Fibroblast of mammary gland (primary cell): ENCODE measurements at places on chromosomes 1 and 21.

DNA sequence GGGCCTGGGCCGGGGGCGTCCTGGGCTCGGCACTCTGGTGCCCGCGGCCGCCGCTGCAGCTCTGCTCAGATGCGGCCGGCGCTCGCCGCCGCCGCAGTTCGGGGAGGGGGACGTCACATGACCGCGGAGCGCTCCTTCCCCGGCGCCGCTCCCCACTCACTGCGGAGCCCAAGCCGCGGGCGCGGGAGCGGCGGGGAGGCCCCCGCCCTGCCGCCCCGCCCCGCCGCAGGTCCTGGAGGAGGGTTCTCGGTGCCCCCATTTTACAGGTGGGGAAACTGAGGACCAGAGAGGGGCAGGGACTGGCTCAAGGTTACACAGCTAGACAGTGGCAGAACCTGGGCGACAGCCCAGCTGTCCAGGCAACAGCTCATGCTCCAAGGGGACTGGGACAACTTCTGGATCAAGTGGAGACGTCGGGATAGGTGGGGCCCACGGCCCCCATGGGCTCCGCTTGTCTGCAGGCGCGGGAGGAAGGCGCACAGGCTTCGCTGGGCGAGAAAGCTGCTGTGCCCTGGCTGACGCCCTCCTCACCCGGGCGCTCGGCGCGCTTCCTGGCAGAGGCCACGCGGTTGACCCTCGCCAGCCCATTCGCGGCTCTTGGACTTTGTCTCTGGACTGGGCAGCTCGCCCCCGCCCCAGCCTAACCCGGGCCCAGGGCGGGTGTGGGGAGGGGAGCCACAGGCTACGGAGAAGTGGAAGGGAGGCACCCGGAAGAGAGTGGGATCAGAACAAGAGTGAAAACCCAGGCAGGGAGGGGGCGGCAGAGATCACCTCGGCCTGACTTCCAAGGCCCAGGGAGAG, at the start of gene RAP1GAP:
Gene RAP1GAP, minus strand, starts transcription at position 100 of the 801 bp plus-strand sequence. CDS start 49,325 bp downstream, outside the sequence.
- no peak for DNase-seq

GRCh38 chr1:39877231-39877778, 6.0 kb downstream of the TRIT1 start:
- no peak for DNase-seq

DNA sequence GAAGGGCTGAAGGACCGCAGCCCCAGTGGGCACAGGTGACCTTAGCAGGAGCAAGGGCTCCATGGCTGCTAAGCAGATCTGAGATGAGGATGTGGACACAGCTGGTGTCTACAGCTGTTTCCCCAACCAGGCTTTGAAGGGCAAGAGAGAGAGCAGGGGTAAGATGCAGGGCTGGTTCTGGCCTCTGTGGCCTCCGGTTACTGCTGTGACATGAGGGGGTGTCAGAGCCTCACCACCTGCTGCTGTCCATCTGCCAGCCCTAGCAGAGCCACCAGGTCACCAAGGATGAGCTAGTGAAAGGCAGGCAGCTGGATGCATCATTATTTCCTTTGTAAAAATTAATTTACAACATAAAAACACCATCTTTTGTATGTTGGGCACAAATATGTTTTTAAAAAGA, 33.4 kb downstream of the OBSCN start:
- DNase-seq = no peak

DNA sequence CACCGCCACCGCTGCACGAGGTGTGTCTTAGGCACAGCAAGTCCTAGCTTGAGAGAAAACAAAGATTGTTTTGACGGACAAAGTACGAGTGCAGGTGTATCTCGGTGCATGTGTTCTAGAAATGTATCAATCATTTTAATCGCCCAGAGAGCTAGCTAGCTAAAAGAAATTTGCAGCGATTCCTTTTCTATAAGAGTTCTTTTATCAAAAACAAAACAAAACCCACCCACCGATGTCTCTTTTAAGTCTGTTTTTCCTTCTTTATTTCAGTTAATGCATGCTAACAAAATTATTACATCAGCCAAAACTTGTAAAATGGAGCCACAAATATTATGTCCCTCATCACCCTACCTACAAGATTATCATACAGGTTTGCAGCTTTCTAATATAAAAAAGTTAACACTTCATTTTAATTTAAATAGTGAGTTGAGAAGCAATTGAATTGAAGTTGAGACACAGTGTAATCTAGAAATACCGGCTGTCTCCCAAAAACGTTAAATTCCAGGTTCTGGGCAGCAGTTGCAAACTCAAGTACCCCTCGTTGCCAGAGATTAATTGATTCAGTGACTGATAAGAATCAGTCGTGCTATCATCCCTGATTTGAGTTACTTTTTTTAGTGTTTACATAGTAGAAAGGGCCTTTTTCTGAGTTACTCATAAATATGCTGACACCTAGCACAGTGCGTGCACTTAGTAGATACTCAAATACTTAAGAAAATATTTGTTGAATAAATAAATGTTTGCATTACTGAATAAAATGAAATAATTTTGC, 1.5 kb upstream of the SYDE2 start:
- DNase-seq = no peak

DNA sequence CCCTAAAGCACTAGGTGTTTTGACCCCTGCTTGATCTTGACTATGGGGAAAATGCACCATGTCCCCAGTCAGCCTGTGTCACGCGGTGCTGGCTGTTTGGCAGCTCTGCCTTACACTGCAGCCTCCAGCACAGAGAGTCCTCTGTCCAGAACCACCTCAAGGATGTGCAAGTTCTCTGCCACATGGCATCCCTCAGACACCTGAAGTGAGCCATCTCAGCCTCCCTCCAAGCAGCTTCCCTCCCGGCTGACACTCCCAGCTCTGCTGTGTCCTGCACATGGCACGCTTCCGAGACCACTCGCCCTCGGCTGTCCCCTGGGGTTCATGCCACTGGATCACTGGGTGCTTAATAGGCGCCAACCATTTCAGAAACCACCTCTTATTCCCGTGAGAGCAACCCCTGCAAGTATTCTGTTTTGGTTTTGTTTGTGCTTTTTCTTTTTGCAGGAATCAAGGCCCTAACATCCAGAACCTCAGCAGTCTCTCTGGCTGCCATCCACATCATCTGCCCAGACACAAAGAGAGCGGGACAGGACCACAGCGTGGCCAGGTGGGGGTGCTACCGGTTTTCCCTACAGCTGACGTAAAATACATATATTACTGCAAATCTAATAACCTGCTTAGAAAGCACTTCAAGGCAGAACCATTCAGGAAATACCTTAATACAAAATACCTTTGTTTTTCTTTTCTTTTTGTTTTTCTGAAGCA, 45.7 kb downstream of the CAPZB start:
- DNase-seq = peak; percentile 59

- no peak for DNase-seq
Measured at GRCh38 chr1:201347498-201348210, 29.8 kb downstream of the TNNT2 start.

DNA sequence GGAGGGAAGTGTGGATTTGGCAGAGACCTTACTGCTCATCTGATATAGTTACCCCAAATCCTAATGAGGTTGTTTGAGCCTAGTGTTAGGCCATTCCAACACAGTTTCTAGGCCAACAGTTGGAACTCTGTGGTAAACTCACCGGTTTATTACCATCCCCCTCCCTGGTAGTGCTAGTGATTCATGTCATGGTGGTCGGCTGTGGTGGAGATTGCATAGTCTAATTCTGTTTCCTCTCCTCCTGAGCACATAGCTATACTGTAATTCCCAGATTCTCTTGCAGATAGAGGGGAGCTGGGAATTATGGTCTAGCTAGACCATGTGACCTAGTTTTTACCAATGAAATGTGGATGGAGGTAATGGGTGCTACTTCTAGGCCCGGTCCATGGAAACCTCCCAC, 123.7 kb upstream of the KIF26B start:
- DNase-seq = peak; percentile 11

GRCh38 chr1:111887875-111888274, 101.6 kb downstream of the KCND3 start:
- no peak for DNase-seq

DNA sequence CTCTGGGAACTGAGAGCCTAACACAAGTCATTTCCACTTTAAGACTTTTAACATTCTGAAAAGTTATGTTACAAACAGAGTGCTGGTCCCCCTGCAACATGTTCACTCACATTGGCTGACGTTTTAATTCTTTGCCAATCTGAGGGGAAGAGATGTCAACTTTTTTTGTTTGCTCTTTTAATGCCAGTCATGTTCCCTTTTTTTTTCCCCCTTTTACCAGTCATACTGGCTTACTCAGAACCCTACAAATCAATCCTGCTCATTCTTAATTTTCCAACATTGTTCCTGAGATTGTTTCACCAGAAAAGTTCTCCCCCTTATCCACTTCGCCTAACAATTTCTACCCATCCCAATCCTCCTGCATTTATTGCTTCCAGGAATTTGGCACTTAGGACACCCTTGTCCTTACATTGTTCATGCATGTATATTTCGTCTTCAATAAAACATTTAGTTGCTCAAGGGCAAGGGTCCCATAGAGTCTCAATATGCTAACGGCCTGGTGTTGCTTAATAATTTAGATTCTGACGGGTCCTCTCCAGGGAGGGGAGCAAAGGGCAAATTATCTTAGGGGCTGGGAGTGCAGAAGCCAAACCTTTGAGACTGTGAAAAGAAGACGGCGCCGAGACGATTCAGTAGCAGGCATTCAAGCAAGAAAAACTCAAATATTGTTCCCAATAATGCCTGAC, 624 bp upstream of the CR1L start:
- no peak for DNase-seq

GRCh38 chr1:217211486-217211885, 419.4 kb downstream of the GPATCH2 start:
- DNase-seq = no peak

GRCh38 chr1:94399453-94399852, 18.7 kb upstream of the ABCD3 start:
- DNase-seq = no peak

- no peak for DNase-seq
Measured at GRCh38 chr1:17711577-17711910, 43.6 kb upstream of the ACTL8 start.

DNA sequence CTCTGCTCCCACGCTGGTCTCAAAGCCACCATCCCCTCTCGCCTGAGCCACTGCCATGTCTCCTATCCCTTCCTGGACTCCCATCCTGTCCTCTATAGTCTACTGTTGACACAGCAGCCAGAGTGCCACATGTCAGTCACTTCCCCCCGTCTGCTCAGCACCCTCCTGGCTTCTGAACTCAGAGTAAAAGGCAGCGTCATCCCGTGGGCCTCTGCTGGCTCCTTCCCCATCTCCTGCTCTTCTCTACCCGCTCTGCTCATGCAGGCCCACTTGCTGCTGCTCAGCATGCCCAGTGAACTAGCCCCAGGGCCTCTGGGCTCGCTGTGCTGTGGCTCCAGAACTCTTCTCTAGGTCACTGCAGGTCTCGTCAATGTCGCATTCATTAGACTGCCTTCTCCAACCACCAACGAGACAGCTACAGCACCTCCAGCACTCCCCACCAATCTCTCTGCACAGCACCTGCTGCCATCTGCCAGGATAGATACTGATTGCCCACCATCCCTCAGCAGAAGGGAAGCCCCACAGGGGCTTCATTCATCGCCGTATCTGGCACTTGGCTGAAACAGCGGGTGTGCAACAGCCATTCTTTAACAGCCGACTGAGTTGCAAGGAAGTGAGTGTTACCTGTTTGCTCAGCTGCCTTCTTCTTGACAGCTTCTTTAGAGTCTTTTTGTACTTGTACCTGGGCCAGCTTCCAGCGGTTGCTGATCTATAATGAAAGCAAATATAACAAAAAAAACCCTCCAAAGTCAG, 11.8 kb upstream of the SRM start:
- no peak for DNase-seq

DNA sequence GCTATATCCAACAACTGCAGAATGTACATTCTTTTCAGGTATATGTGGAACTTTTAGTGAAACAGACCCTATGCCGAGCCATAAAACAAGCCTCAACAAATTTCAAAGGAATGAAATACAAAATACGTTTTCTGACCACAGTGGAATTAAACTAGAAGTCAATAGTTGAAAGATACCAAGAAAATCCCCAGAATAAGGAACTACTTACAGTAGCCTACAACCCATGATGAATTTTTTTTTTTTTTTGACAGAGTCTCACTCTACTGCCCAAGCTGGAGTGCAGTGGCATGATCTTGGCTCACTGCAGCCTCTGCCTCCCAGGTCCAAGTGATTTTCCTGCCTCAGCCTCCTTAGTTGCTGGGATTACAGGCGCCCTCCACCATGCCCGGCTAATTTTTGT, 83.4 kb downstream of the RUNX3 start:
- DNase-seq = no peak

DNA sequence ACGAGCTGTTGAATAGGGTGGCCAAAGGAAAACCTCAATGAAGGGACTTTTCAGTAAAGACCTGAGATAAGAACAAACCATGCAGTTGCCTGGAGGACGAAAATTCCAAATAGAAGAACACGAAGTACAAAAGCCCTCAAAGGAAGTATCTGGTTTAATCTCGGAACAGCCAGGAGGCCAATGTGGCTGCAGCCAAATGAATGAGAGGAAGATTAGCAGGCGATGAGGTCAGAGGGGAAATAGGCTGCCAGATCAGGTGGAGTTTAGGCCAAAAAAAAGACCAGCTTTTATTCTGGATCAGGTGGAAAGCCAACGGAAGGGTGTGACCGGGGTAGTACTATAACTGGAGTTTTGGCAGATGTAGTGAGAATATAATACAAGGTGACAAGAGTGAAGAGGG, 43.7 kb downstream of the SRSF11 start:
- DNase-seq = no peak

GRCh38 chr1:79945391-79945790, 938.9 kb upstream of the ADGRL4 start:
- peak; percentile 14 for DNase-seq

- peak; percentile 86 for DNase-seq
Measured at GRCh38 chr1:109792056-109792831, 28.5 kb upstream of the EPS8L3 start.

DNA sequence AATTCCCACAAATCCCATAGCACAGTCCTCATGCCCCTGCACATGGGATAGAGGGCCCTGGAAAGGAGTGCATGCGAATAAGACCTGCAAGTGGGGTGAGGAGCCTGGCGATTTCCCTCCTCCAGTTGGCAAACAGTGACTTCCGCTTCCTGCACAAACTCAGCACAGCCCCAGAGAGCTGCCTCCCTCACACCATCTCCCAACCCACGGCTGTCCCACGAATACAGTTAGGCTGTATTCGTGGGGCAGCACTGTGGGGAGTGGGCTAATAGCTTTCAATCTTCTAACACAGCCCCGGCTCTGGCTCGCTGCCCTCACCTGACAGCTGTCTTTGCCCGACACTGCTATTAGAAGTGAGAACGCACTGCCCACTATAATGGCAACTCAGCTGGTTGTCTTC, 28.2 kb upstream of the CNTN2 start:
- DNase-seq = no peak

- peak; percentile 65 for DNase-seq
Measured at GRCh38 chr1:174995916-174996315, 3.8 kb upstream of the CACYBP start.

GRCh38 chr21:35222541-35222941, 173.4 kb upstream of the RUNX1 start:
- DNase-seq = no peak

- no peak for DNase-seq
Measured at GRCh38 chr1:54977533-54978297, 2.7 kb upstream of the TMEM61 start.
